ENCODE measurements at places on chromosomes 1 and 21.

DNA sequence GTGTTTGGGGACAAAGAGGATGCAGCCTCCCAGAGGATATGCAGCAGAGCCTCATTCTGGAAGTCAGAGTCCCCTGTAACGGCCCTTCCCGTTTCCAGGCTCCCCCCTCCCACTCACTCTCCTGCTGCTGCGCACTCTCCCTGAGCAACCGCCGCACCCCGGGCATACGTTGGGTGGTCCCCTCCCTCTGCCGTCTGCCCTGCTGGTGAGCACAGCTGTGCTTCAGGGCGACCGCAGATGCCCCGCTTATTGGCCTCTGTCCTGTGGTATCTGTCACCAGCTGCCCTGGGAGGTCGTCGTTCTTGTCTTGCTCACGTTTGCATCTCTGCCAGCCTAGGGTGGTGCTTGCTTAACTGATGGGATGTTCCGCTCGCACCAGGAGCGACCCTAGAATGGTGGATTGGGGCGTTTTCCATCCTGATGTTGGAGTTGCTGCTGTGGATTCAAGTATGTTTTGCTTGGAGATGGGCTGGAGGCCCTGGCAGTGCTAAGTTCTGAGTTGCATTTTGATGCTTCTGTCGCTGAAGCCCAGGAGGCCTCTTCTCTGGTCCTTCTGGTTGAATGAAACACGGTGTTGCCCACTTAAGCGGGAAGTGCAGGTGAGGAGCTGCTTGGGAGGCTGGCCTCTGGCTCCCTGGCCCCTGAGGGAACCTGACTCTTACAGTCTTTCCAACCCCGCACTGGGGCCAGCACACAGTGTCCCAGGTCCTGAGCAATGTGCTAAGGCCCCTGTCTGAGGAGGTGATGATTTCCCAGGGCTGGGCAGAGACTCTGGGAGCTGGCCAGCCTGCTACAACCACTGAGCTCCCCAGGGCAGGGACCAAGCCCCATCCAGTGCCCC lies 3.2 kb downstream of the TMEM201 start:
- DNase-seq, result no peak

DNA sequence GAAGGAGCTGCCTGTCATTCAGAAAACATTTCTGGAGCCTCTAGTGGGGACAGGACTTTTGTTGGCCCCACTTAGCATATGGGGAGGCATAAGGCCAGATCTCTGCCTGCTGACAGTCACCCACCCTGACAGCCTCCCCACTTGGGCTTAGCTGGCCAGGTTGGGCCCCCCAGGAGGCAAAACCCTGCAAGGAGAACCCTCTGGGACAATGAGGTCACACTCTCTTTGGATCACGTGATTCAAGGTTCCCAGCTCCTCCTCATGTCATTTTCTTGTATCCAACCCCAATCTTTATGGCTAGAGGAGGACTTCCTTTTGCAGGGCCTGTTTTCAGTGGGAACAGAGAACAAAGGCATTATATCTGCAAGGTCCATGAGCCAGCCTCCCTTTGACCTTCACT lies 60.0 kb downstream of the NAV1 start:
- DNase-seq, result no peak

GRCh38 chr1:226576601-226577000 lies 28.0 kb downstream of the STUM start:
- no peak for DNase-seq

DNA sequence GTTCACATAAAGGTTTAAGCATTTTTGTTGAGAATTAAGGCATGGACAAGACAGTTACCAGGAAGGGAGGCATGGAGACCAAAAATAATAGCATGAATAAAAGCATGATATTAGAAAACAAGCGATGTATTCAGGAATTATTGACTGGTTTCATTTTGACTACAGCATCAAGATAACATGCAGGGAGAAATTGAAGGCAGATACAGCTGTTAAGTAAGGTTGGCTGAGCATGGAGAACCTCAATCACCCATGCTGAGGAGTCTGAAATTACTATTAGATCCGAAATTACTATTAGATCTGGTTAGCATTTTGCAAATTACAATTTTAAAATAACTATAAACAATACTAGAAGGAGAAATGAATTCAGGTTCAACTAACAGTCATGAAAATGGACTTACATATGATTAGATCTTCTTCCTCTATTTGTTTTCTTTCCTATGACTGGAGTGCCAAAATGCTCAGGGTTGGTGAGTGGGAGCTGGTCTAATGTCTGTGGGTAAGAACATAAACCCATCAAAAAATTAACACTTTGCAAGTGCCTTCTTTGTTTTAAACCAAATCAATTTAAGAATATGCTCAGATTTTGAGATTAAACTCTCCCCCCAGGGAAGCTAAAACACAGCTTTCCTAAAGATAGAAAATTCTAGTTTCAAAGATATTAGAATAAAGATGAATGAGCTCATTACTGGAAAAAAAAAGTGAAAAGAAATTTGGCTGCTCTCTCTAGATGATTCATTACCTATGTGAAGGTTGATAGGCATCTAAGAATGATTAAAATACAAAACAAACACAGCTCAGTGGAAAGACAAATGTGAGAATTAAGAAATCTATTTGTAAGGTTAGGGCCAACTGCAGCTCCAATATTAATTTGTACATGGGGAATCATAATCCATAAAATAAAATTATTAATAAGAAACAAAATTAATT lies 81.7 kb downstream of the ARID4B start:
- peak; percentile 67 for DNase-seq

DNA sequence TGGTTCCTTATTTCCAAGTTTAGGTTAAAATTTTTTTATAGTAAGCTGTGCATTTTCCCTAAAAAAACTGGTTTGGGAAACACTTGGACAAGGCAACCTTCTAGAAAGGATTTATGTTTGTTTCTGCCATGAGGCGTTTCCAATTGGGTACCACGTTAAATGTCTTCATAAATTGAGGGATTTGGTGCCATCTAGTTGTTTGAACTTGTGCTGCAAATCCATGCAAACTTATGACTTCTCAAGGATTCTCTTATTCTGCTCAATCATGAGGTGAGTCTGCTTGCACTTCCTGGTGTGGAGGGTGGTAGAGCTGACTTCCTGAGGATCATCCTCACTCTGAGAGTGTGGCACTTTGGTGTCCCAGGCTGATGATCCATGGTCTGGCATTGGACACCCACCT lies 123.3 kb downstream of the PCNX2 start:
- peak; percentile 67 for DNase-seq

DNA sequence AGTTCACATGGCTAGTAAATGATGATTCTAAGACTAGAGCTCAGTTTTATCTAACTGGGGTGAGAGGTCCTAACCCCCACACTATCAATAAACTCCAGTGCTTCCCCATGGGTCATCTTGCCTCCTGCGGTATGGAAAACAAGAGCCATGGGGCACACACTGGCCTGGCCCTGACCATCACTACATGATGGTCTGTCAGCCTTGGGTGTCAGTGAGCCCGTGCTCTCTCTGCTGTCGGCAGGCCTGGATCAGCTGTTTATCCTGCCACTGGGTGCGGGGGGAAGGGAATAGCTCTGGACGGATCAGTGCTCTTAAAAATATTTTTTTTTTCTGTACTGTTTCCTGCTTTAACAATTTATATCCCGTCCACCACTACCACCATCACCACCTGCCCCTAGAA lies 255.0 kb upstream of the ADGRL2 start:
- DNase-seq, result no peak

DNA sequence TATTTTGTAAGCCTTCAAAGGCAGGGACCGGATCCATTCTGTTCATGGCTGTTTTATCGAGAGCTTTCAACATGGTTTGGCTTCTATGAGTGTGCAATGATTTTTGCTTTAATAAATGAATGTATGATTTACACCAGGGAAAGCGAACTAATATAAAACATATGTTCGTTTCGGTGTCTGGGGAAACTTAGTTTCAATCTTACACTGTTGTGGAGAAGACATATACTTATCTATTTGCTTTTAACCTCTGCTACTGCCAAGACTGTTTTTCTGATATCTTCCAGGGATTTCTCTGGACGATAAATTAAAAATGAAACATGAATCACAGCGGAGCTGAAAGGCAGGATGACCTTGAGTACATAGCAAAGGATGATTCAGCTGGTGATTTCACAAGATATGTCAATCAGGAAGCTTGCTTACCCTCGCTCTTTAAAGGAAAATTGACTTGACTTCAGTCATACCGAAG lies 14.7 kb upstream of the CYYR1 start:
- DNase-seq, result peak; percentile 86
